ENCODE measurements at places on chromosomes 12 and 14.

DNA sequence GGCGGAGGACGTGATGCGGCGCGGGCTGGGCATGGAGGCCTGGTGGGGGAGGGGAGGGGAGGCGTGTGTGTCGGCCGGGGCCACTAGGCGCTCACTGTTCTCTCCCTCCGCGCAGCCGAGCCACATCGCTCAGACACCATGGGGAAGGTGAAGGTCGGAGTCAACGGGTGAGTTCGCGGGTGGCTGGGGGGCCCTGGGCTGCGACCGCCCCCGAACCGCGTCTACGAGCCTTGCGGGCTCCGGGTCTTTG is 303 bp downstream of the GAPDH start:
- DNase-seq = no peak

- no peak for DNase-seq
Measured at GRCh38 chr12:53025250-53025649, 19.0 kb downstream of the EIF4B start.

GRCh38 chr12:88420457-88420856 is 159.8 kb downstream of the KITLG start:
- DNase-seq = peak; percentile 60

- no peak for DNase-seq
Measured at GRCh38 chr12:116856729-116857128, 24.5 kb downstream of the HRK start.

- no peak for DNase-seq
Measured at GRCh38 chr14:25111061-25111601, 61.2 kb upstream of the STXBP6 start.

- no peak for DNase-seq
Measured at GRCh38 chr12:130433411-130433810, 95.7 kb downstream of the PIWIL1 start.

GRCh38 chr12:87921621-87922020 is 107.6 kb downstream of the C12orf50 start:
- no peak for DNase-seq

DNA sequence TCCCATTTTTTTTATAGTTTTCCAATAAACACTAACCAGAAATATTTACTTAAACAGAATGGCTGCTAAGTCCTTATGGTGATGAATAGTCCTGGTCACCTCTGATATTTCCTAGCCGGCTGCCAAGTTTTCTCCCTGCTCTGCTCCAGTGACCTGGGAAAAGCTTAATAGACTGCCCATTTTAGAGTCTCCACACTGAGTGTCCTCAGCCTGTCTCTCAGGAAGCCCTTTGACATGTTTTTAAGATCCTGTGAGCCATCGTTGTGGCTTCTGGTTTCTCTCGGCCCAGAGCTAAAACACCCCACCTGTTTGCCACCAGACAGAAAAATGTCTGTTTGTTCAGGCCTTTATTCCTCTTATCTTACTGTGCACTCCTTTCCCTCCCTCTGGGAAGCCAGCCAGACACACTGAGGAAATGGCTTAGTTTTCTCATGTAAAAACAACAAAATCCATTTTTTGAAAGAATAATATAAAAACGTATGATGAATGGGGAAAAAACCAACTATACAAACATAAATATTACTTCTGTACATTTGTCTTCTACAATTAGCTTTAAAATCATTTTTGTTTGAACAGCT is 25.4 kb upstream of the ALDH2 start:
- no peak for DNase-seq

- peak; percentile 26 for DNase-seq
Measured at GRCh38 chr14:70641548-70642302, at the start of gene TTC9. TSS of gene TTC9 (plus strand) at chr14:70641916. CDS start at chr14:70642130, 214 bp downstream.
